ENCODE measurements at places on chromosomes 4 and X.

DNA sequence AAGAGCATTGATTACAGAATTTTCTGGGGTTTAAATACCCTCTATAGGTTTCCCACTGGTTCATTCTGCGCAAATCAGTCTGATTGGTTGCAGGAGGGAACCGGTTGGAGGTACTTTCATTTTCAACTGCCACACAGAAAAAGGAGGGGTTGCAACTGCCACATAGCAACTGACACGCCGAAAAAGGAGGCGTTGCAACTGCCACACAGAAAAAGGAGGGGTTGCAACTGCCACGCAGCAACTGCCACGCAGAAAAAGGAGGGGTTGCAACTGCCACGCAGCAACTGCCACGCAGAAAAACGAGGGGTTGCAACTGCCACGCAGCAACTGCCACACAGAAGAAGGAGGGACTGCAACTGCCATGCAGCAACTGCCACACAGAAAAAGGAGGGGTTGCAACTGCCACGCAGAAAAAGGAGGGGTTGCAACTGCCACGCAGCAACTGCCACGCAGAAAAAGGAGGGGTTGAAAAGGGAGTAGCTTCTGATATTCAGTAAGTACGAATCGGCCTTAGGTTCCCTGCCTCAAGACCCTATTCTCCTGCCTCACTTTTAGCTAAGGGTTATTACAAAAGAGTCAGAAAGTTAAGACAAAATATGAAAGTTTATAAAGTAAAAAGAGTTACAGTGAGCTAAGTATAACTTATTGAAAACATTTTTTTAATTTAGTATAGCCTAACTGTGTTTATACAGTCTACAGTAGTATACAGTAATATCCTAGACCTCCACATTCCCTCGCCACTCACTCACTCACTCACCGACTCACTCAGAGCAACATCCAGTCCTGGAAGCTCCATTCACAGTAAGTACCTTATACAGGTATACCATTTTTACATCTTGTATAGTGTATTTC is 431.8 kb downstream of the KCTD8 start:
- peak; percentile 25 for DNase-seq

GRCh38 chr4:36651253-36651652 is 369.8 kb downstream of the DTHD1 start:
- no peak for DNase-seq

DNA sequence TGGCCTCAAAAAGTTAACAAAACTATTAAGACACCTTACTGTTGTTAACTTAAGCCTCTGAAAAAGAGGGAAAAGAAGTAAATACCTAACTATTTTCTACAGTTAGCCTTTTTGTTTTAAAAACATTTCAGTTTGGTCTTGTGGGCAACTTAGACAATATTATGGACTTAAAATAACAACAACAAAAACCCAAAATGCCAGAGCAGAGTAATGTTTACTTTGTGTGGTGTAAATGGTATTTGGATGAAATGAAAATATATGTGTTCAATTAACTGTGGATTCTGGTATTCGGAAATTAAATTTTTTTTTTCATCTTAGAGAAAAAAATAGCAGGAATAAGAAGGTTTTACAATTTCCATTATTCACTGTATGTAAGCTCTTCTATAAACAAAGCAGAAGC is 79.6 kb upstream of the NPNT start:
- DNase-seq: no peak

- peak; percentile 79 for DNase-seq
Observed at GRCh38 chr4:67727124-67727850, 26.3 kb upstream of the UBA6 start.

DNA sequence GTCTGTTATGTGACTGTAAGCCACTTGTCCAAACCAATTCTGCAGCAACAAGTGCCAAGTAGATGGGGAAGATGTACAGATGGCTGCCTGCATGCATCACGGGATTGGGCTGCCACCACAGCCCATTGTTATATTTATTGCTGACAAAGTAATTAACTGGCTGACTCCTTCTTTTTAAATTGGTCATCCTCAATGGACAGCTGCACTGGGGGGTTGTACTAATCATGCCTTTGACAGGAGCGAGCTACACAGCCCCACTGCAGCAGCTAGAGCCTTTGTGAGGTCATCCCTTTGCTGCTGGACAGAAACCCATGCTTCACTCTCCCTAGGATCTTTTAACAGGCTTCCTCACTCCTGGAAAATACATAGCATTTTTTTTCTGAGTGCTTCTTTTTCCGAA is 146.7 kb upstream of the CXXC4 start:
- DNase-seq: no peak

DNA sequence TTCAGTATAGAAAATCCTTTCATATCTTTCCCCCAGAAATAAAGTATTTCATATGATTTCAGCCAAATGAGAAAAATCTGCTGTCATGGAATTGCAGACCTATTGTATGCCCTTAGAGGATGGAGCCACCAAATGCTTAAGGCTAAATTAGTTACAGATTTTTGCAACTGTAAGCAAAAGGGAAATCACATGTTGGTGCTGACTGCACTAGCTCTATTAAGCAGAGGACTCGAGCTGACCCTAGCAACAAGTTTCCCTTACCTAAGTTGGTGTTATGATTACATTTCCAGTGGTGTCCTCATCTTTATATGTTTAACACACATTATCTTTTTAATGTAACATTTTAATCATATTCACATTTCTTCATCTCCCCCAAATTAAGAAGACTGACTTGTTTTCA is 58.3 kb upstream of the DOCK11 start:
- DNase-seq: no peak

GRCh38 chr4:176608346-176608745 is 184.4 kb downstream of the VEGFC start:
- DNase-seq: no peak

DNA sequence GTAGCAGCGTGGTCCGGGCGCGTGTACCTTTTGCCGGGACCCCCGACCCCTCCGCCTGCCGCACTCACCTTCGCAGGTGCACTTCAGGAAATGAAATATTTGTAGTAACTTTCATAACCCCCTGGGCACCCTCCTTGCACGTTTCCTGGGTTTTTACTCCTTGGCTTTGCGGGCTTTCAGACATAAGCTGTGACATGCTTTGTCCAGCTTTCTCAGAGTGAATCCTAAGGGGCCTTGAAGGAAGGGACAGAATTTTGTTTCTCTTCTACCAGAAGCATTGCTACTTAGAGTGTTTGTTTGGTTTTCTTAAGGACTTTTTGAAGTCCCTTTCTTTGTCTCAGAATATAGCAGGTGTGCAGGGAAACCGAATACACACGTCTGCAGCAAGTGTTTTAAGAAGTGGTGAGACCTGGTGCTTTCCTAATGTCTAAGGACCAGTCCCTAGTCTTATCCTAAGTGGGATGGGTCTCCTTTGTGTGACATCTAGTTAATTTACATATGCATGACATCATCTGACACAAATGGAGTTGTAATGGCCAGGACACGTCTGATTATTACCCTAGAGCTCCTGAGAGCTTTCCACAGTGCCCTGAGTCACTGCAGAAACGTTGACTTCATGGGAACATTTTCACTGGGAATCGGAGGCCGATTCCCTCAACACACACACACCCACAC is 1.3 kb downstream of the FAM149A start:
- DNase-seq: no peak

DNA sequence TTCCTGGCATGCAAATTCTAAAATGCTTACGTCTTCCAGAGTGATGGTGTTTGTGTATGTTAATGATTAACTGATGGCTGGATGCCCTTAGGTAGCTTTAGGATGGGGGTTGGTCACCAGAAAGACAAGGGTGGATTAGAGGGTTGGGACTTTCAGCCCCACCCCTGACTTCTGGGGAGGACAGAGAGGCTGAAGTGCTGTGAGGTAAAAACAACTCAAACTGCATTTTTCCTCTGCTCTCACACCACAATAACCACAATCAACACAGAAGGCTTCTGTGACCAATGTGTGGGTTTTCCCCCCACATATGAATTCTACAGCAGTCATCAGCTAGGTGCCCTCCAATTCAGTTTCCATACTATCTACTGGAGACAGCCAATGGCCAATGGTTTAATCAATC is 18.7 kb upstream of the DDIT4L start:
- peak; percentile 28 for DNase-seq

DNA sequence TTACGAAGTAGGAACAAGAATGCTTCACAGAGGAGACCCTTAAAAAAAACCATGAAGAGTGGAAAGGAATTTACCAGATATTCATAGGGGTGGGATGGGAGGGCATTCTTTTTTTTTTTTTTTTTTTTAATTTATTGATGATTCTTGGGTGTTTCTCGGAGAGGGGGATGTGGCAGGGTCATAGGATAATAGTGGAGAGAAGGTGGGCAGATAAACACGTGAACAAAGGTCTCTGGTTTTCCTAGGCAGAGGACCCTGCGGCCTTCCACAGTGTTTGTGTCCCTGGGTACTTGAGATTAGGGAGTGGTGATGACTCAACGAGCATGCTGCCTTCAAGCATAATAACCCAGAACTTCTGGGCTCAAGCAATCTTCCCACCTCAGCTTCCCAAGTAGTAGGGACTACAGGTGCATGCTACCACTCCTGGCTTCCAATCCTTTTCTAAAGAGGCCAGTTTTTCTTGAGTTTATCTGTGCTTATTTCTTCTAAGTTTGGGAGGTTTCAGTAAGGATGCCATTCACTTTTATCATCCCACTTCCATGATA is 65.9 kb upstream of the OGT start:
- no peak for DNase-seq

DNA sequence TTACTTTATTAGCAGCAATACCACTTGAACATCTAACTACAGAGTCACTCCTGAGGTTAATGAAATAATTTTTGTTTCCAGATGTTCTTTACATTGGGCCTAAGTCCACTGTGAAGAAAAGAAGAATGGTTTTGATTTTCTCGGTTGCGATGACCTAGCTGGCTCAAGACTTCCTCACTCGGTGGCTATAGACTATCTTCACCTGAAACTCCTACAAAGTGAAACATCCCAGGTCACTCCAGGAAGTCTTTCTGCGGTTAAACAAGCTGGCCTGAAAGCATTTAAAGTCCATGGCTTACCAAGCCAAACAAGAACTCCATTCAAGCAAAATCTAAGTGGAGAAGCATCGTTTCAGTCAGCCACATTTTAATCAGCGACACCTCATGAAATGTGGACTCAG is 13.7 kb upstream of the SORBS2 start:
- DNase-seq: no peak

DNA sequence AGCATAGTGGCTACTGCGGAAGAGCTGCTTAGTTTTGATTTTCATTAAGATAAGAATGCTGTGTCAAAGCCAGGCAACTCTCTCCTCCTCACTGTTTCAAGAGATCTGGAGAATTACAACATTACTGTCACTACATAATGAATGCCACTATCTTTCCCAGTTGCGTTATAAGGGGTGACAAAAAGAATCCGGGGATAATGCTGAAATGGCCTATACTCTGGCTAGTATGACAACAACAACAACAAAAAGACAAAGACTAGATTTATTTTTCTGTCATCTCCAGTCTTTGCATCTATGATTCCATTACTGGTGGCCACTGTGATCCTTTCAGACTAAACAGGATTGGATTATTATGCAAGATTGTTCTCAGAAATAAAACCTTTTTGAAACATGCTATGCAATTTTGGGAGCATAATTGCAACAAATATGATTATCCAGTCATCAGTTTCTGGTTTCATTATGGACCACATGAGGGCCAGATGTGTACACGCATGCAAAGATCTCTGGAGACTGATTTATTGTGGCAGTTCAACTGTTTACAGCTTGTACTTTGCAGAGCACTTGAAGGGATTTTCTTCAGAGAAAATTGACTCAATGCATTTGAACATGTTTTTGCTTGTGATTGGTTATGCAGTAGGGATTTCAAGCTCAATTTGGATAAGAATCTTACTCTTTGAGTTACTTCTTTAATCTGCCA is 31.1 kb upstream of the SPANXB1 start:
- DNase-seq: no peak

DNA sequence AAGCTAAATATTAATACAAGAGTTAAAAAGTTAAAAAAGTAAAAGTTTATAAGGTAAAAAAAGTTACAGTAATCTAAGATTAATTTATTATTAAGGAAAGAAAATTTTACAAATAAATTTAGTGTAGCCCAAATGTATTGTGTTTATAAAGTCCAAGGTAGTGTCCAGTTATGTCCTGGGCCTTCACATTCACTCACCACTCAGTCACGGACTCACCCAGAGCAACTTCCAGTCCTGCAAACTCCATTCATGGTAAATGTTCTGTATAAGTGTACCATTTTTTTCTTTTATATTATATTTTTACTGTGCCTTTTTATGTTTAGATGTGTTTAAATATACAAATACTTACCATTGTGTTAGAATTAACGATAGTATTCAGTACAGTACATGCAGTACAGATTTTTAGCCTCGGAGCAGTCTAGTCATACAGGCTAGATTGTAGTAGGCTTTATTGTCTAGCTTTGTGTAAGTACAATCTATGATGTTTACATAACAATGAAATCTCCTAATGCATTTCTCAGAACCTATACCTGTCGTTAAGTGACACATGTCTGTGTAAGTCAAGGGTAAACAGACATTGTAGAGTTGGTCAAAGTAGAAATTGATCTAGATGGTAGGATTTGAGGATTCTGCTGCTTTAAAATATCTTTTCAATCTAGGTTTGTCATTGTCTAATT is 197.7 kb downstream of the GC start:
- no peak for DNase-seq

GRCh38 chr4:176988226-176988625 is 195.5 kb upstream of the VEGFC start:
- peak; percentile 92 for DNase-seq

DNA sequence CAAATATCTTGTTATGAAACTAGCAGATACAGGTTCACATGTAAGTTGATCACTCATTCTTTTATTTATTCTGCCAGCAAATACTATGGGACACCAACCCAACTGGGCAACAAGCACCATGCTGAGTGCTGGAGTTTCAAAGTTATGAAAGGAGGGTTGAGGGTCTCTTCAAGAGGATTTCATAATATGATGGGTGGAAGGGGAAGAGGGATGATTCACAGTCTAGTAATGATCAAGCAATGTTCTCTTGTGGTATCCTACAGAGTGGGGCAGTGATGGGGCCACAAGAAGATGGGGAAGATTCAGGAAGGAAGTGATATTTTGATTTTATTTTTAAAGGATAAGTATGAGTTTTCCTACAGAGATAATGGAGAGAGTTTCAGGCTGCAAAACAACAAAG is 46.2 kb upstream of the TXK start:
- peak; percentile 56 for DNase-seq

- no peak for DNase-seq
Observed at GRCh38 chr4:9925750-9926439, 95.4 kb downstream of the SLC2A9 start.

GRCh38 chr4:98967786-98968329 is 27.7 kb upstream of the METAP1 start:
- DNase-seq: no peak

All from astrocyte of the spinal cord (primary cell).